ENCODE measurements at places on chromosomes 6 and 20.
A peak's percentile ranks its signal among the peaks of the same experiment; 100 is the strongest.

DNA sequence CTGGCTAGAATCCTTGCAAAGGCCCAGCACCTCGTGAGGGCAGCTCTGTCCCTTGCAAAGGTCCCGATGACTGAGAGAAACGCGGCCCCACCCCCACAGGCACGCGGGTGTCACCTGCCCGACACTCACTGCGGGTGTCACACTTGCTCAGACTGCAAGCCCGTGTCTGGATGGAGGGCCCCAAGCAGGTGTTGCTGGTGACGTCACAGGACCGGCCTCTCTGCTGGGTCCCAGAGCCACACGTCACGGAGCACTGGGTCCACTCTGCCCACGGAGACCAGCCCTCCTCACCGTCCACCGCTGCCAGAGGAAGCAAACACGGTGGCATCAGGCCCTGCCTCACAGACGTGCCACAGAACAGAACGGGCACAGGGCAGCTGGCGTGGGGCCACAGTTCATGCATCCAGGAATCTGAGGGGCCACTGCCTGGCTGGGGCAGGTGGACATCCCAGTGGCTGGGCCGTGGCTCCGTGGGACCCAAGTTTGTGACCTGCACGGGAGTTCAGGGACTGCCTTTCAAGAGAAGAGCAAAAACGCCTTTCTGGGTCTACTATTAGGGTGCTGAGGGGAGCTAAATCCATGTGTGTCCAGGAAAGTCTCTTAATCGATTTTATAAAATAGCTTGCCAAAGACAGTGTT, 16.0 kb downstream of the THBS2 start:
- no peak for DNase-seq

GRCh38 chr6:158554611-158555361, 5.1 kb upstream of the TMEM181 start:
- DNase-seq: peak; percentile 96

DNA sequence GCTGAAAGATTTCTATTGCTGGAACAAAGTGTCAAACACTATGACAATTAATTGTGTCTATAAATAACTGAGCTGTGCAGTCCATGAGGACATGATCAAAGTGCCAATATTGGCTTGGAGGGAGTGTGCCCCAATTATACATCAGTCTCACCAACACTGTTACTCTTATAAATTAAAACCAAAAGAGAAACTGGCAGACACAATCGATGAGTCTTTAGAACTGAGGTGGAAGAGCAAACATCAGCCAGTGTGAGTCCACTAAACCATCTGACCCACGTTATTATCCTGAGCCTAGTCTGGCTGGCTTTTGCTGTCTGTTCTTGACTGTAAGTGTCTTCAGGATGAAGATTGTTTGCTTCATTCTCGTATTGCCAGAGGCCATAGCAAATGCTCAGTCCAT, 98.9 kb downstream of the OLIG3 start:
- no peak for DNase-seq

DNA sequence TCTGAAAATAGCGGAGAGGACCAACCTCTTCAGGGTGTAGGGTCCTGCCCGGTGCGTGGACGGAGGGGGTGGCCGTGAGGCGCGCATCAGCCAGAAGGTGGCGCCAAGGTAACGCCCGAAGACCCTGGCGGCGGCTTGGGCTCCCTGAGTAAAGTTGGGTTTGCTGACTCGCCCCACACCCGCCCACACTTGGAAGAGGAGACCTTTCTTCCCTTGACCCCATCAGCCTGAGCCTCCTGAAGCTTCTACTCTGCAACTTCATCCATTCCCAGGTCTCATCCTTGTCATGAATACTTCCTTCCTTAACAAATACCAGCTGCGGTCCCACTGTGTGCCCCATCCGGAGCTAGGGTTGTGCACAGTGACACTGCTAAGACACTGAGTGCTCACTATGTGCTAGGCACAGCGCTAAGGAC, 14.6 kb downstream of the CD40 start:
- peak; percentile 53 for DNase-seq

DNA sequence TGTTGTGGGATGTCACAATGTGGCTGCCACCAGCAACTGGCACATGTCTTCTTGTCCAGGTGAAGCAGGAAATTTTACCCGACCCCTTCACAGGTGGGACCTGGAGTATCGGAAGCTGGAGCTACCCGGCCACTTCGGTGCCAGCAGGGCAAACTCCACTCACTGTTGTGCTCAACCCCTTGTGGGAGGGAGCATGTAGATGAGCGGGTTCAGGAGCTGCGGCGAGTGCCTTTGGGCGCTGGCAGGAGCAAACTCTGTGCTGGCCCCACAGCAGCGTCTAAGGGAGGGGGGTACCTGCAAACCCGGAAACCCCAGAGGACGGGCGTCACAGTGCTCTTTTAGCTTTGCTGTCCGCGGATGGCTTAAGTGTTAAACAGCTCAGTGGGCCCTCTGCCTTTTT, 20.7 kb upstream of the SULF2 start:
- DNase-seq: no peak

DNA sequence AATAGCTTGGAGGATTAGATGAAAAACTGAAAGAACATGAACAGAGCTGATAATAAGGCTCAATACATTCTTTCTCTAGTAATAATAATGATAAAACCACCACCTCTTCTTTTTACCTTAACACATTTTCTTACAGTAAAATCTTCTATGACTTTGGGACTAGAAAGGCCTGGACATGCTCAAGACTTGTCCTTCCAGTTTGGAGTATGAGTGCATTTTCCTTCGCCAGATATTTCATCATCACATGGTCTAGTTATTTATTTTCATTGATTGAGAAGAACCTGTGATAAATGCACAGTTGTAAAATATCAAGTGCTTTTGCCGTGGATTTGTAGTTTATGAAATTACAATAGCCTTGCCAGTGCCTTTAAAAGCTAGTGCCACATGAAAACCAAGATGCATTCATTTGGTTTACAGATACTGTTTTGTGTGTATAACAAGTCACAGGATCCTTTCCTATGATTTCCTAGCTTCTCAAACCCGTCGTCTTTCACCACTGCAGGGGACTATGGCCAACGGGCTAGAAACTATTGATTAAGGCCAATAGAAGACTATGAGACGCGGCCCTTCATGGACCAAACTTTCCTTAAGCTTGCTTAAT, 200.2 kb upstream of the ZNF217 start:
- no peak for DNase-seq

DNA sequence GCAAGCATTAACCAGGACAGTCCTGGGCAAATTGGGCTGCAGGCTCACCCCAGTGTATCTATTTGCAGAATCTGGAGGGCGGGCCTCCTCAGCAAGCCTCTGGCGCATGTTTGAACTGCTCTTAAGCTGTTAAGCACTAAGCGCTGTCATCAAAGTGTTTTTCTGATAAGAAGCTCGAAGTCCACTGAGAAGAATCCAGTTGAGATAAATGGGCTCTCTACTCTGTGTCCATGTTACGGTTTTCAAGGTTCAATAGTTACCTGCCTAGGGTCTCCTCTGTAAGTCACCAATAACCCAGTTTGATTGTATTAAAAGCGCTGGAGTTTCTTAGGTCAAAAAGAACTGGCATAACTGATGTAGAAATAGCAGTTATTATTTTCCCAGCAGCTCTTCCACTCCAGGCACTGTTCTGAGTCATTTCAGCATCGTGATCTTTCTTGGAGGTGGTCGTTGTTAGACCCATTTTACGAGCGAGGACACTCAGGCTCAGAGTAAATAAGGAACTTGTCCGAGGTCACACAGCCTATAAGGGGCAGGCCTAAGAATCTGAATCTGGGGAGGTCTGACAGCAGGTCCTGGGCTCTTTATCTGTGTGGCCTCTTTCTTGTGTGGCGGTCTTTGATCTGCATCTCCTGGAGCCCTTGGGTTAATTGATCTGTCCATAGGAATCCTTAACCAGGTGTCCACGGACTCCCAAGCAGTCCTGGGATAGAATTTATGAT, 207.4 kb upstream of the ZNF217 start:
- peak; percentile 100 for DNase-seq

GRCh38 chr6:28005152-28005890, 48.3 kb downstream of the OR2B6 start:
- DNase-seq: no peak

GRCh38 chr6:130908188-130908587, 81.0 kb downstream of the SMLR1 start:
- no peak for DNase-seq

- no peak for DNase-seq
Observed at GRCh38 chr6:119207971-119208725, 129.7 kb upstream of the FAM184A start.

- no peak for DNase-seq
Observed at GRCh38 chr20:10605547-10606195, 68.1 kb downstream of the JAG1 start.

GRCh38 chr6:7973584-7973983, 63.0 kb upstream of the TXNDC5 start:
- peak; percentile 29 for DNase-seq

- DNase-seq: no peak
Observed at GRCh38 chr6:170089963-170090362, 200.9 kb downstream of the DLL1 start.

GRCh38 chr6:69489970-69490369, 306.8 kb downstream of the LMBRD1 start:
- no peak for DNase-seq

DNA sequence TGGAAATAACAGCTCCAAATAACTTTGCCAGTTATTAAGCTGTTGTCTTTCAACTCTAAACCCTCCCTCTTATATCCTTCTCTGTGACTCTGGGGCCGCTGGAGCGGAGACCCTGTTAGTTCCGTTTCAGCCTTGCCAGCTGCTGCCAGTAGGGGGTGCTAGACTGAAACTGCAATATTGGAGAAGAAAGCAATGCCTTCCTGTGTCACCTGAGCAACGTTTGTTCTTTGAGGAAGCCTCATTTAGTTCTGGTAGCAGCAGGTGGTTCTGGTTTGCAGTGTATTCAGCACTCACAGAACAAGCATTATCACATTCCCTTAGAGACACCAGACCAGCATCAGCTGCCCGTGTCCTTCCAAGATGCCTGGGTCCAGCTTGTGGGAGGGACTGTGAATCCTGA, 22.9 kb upstream of the JAG1 start:
- DNase-seq: peak; percentile 34

GRCh38 chr6:122361314-122361979, 38.0 kb upstream of the HSF2 start:
- DNase-seq: no peak

DNA sequence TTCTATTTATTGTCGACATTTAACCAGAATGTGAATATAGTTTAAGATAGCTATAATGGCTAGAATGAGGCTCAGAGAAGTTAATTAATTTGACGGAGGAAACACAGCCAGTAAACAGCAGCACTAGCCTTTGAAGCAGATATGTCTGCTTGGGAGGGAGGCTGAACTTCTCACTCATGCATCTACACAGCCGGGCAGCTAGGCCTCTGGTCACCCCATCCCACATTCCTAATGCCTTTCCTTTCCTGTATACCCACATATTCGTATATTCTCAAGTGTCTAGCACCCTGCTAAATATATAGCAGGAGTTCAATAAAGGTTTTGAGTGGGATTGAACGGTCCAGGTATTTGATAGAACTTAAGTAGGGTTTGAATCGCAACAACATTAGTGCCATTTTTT, 230.4 kb upstream of the PDE10A start:
- DNase-seq: no peak

DNA sequence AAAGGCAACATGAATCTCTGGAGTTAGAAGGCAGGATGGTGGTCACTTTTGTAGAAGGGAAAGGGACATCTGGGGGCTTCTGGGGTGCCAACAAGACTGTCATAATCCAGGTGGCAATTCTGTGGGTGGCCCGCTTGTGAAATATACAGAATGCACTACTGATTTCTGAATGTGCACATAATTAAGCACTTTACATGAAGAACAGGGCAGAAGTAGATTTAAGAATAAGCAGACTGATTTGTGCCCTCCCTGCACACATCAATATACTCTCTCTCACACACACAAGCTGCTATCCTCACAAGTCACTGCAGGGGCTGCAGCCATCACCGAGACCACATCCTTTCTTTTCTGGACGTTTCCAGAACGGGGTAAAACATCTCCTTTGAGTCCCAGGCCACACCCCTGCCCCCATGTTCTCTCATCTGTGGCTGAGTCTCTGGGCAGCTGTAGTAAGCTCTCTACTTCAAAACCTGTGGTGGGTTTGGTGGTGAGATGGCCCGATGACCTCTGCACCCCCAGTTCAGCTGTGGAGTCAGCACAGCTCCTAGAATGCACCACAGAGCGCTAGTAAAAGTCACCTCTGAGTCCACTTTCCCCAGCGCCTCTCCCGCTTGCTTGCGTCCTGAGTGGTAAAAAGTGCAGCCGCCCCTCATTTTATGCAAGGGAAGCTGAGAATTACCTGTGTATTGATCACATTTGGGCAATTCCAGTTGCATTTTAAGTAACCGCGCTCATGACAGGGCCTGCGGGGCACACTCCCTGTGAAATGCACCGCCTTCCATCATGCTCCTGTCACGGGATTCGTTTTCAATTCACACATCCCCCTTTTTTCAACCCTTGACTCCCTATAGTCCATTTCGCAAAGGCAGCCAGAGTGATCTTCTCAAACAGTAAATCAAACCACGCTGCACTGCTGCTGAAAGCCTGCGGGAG, 115.5 kb downstream of the NFATC2 start:
- DNase-seq: peak; percentile 48

DNA sequence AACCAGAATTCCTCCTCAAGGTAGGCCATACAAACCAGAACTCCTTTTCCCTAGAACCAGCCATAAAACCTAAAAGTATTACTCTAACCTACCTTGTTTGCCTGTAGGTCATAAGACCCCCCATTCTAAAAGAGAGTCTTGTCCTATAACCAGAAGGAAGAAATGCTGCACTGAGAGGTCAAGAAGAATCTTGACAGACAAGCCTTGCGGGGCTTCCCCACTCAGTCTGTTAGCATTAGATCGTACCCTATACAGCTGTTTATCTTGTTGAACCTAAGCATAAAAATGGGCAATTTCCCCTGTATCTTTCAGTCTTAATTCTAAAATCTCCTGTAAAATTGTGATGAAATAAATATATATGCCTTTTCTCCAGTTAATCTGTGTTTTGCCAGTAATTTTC, 52.3 kb upstream of the HFE start:
- DNase-seq: no peak

DNA sequence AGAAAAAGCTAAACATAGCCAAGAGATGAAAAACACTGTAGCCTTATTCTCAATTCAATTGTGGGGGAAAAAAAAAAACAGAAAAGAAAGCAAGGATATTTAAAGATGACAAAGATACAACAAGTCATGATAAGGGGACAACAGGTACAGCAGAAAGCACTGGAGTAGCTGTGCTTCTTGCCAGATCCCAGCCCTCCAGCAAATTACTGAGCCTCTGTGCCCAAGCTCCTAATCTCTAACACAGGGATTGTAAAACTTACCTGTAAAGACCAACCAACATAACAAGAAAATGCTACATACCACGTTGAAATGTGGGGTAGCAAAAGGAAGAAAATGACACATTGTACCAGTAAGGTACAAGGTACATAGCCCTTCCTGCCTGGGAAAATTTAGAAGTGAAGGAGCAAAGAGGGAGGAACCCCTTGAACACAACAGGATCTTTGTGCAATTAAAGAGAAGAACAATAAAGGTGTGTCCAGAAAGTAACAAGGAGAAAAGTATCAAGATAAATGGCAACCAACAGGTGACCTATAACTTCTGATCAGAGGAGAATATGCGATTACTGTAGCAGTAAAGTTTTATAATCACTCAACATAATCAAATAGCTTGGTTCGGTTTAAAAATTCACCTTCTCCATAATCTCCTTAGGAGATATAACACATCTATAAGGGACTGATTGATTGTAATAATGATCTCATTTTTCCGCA, 30.6 kb downstream of the PREP start:
- no peak for DNase-seq

Measured in HepG2 (cell line).